Large intestine (tissue), 12 donors: ENCODE measurements at places on chromosomes 1 and 21. TPM values are rescaled to one million over a fixed set of nuclear protein-coding genes. Genes with fewer than 3 reads are reported as not detected.

DNA sequence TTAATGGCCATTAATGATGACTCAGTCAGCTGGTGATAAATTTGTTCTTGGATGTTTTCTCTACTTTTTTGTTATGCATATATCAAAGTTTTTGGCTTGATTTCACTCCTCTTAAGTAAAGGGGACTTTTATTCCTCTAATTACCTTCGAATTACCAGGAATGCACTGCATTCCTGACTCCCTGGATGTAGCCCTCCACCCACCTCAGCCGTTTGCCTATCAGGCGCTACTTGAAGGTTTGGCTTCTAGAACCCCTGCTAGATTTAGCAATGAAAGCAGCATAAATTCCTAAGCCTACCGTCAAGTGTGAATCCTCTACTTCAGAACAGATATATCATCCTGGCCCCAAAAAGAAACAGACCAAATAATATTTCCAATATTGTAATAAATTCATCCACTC is 387.8 kb upstream of the ADGRL2 start:
- DNase-seq = no peak

Gene VWA1
- polyA plus RNA-seq = 92.3 TPM

Gene SLC6A9
- 3.5 TPM for polyA plus RNA-seq

DNA sequence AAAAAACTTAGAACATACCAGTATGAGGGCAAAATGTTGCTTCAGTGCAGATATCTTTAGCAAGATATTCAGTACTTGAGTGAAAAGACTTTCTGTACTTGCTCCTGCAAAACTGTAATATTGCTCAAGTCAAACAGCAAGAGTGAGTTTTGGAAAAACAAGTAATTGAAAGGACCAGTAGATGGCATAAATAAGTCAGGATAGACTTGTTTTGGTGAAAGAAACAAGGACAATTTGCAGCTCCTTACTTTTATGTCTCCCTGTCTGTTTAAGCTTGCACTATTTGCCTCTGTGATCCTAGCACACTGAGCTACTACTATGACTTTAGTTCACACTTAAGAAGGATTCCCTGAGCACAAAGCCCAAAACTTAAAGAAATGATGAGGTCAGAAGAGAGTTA is 39.1 kb downstream of the IFI44 start:
- DNase-seq = no peak

- no peak for DNase-seq
These were observed 79.4 kb downstream of the S1PR1 start for GRCh38 chr1:101316256-101316655.

DNA sequence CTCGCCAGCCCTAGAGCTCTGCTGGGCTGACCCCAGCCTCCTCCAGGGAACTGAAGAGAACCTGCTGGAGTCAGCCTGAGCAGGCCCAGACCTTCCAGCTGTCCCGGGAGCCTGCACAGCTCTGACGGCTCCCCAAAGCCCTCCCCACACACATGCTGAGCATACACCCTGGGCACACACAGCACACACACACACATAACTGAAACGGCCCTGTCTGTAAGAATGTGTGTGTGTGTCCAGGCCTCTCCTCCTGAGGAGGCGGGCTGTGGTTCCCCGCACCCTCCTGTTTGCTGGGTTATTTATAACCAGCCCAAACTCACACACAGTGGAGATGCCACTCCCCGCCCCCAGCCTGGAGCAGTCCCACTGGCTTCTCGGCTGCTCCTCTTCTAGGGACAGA is 20.2 kb downstream of the SDC3 start:
- DNase-seq = peak; percentile 57
